ENCODE measurements at places on chromosomes 13 and 19.

DNA sequence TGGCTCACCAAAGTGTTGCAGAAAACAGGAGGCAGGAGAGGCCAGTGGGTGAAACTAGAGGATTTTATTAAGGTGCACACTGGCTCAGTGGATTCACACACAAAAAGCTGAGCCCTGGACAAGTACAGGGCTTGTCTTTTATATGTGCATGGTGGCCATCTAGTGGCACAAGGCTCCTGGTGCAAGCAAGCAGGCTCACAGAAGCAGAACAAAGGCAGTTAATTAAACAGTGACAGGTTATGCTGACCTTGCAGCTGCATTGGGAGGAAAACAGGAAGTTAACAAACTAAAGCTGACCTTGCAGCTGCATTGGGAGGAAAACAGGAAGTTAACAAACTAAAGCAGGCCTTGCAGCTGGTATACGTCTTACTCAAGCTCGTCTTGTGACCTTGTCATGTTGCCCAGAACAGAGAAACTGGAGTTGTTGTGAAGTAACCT is 65.3 kb upstream of the ZNF681 start:
- no peak for DNase-seq

DNA sequence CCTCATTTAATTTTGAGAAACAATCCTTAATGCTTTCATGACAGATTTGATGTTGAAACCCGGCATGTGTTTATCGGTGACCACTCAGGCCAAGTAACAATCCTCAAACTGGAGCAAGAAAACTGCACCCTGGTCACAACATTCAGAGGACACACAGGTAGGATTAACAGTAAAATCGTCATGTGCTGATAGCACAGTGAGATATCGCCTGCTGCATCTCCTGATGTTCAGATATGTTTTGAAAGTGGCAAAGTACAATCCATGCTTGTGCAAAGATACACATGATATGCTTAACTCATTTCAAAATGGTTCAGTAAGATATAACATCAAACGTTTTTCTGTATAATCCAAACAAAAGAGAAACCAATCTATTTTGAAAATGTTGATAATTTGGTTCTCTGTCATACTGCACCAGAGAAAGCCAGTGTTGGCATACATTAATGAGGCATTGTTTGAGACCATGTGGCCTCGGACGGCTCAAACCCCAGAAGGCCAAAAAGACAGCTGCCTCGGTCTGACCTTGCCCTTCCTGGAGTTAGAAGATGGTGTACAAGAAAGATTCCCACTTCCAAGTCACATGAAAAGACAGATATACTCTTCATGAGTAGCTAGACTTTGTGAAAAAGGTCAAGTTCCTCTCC is 76.2 kb downstream of the DHRS12 start:
- no peak for DNase-seq

GRCh38 chr13:85666356-85666755 is 132.9 kb downstream of the SLITRK6 start:
- DNase-seq, result no peak

GRCh38 chr13:39481491-39481890 is 121.5 kb downstream of the LHFPL6 start:
- no peak for DNase-seq

GRCh38 chr19:3931041-3931440 is 1.8 kb upstream of the NMRK2 start:
- DNase-seq, result no peak

GRCh38 chr13:93293710-93294109 is 67.1 kb downstream of the GPC6 start:
- no peak for DNase-seq

DNA sequence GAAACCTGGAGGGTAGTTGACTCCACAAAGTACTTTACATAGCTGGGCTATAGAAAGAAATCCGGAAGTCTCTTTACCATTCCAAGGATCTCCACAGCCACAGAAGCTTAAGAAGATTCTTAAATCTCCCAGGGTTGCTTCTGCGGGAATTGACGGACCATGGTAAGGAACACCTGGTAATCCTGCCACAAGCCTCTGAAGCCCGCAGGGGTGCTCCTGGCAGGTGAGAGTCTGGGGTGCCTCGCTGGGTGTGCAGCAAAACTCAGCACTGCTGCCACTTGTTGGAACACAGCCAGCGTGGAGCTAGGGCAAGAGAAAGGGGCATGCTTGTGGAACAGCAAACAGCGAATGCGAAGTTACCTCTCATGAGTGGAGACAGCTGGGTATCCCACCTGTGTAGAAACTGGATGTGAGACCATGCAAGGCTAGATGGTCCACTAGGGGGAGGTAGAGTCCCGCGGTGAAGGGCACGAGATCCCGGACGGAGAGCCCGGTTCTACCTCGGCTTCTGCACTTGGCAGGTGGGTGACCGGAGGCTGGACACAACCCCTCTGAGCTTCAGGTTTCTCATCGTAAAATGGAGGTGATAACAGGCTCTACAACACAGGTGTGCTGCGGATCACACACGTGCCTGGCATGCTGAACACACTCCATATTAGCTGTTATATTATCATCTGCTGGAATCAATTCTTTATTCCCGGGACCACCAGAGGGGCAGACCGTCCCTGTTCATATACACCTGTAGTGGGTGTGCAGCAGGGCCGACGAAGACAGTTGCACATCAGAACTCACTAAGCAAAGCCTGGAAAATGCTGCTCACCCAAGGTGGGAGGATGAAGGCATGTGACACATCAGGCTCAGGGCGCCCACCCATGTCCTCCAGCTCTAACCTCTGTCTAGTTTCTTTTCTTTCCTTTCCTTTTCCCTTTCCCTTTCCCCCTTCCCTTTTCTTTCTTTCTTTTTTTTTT is 24.1 kb upstream of the UBAC2 start:
- DNase-seq, result peak; percentile 82

DNA sequence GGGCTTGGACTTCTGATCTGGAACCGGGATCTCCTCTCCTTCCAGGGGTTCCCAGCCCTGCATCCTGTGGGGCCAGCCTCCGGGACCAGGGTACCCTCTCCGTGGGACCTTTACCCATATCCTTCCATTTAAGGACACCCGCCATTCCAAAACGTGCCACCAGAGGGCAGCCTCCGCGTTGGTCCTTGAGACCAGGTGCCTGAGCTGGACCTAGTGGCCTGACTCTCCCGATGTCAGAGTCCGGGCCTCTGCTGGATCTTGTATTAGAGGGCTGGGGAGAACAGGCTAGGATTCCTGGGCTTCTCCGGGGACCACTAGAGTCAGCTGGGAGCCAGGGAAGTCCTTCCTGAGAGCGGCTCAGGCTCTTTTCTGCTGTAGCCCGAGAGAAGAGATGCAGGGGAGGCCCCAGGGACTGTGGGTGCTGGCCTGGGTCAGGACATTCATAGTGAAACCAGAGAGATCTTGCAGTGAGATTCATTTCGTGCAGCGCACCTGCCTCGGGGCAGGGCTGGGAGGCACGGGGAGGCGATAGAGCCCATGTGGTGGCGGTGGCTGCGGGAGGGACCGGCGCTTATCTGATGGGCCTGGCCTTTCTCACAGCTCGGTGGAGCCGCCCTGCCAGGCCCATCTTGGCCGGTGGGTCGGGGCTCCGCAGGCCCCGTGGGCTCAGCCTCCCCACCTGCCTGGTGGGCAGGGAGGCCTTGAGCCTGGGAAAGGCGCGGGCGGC is 9.8 kb upstream of the SLC7A10 start:
- peak; percentile 79 for DNase-seq
